ENCODE measurements at places on chromosomes 7 and 10. TPM values are rescaled to one million over a fixed set of nuclear protein-coding genes. Genes with fewer than 3 reads are reported as not detected.

- no peak overlapping the region for H3K4me3 ChIP-seq
- H3K4me1 ChIP-seq, result peaks cover 19% of the 10 kb centered on the region
- H3K27me3 ChIP-seq, result no peaks in the 10 kb centered on the region
- no peak for DNase-seq
- H3K36me3 ChIP-seq, result no peaks in the 10 kb centered on the region
Observed at GRCh38 chr10:78975926-78976325, 92.8 kb upstream of the ZMIZ1 start.

DNA sequence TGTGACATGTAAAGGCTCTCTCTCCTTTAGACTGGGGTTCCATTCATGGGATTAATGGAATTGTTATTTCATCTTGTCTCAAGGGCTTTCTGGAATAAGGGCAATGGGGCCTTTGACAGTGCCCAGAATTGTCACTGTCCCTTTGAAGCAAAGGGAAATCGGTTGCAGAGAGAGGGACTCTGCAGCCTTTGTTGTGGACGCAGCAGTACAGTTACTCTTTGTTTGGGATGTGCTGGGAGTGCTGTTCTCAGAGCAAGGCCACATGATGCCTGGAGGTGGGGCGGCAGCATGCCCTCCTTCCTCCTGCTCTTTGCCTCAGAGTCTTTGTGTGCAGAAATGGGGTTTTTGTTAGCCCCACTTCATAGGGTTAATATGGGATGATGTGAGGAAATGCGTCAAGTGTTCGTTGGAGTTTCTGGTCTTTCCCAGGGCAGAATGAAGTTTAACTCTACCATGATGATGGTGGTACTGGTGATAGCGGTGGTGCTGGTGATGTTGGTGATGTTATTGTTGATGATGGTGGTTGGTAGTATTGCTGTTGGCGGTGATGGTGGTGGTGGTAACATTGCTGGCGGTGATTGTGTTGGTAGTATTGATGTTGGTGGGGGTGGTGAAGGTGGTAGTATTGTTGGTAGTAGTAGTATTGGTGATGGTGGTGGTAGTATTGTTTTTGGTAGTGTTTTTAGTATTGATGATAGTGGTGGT lies 45.3 kb downstream of the DOCK1 start:
- H3K4me1 ChIP-seq, result no peaks in the 10 kb centered on the region
- H3K27me3 ChIP-seq, result no peaks in the 10 kb centered on the region
- H3K27ac ChIP-seq, result no peak overlapping the region
- H3K4me3 ChIP-seq, result no peak overlapping the region
- DNase-seq, result no peak

GRCh38 chr10:3195286-3195685 lies 22.7 kb upstream of the PITRM1 start:
- peaks cover 25% of the 10 kb centered on the region for H3K4me1 ChIP-seq
- no peak overlapping the region for H3K27ac ChIP-seq
- no peak for DNase-seq

DNA sequence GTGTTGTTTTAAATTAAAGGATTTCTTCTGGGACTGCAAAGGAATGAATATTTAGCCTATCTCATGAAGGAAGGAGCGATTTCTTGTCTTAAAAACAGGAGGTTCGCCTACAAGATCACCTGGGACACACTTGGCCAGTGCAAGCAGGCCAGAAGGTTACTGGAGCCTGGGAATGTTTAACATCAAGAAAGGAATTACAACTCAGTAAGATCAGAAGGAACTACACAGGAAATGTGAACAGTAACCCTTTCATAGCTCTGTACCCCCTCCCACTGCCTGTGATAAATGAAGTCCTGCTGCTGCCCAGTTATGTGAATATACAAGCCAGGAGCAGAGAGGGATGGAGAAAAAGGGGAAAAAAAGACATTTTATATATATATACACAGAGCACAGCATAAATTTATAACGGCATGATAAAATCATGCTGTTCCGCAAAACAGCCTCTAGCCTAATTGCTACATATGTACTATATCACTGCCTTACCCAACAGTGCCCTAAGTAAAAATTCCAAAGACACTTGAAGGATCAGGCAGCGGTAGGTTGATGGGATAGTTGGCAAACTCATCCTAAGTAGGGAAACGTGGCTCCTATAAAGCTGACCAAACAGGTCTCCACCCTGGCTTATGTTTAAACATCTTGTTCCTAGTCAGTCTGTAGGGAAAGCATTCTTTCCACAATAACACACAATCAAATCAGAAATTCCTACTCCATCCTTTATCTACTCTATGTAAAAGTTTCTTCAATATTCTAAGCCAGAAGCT lies 63.8 kb downstream of the ZNF438 start:
- no peaks in the 10 kb centered on the region for H3K36me3 ChIP-seq
- no peaks in the 10 kb centered on the region for H3K27me3 ChIP-seq
- H3K4me1 ChIP-seq, result no peaks in the 10 kb centered on the region
- no peak overlapping the region for H3K27ac ChIP-seq
- H3K4me3 ChIP-seq, result no peak overlapping the region

DNA sequence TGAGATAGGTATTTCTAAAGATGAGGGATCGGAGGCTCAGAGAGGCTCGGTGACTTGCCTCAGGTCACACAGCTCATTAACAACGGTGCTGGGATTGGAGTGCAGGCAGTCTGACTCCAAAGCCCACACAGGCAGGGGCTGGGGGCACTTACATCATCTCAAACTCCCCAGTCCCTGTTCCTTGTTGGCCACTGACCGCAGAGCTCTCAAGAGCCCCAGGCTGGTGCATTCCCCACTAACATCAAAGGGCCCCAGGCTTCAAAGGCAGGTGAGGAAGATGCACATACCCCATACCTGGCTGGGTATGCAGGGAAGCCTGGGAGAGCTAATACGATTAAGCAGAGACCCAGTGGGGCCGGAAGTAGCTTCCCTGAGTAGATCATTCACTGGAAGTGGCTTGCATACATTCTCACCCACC lies 13.7 kb upstream of the NODAL start:
- no peak overlapping the region for H3K27ac ChIP-seq
- no peak overlapping the region for H3K4me3 ChIP-seq
- no peaks in the 10 kb centered on the region for H3K36me3 ChIP-seq
- H3K4me1 ChIP-seq, result peaks cover 12% of the 10 kb centered on the region

GRCh38 chr7:17046259-17046658 lies 164.5 kb upstream of the AGR3 start:
- no peak overlapping the region for H3K27ac ChIP-seq
- DNase-seq, result no peak
- H3K36me3 ChIP-seq, result no peaks in the 10 kb centered on the region
- H3K4me1 ChIP-seq, result peaks cover 3% of the 10 kb centered on the region
- no peak overlapping the region for H3K4me3 ChIP-seq
- H3K27me3 ChIP-seq, result no peaks in the 10 kb centered on the region

GRCh38 chr7:127770885-127771284 lies 118.9 kb downstream of the SND1 start:
- H3K27ac ChIP-seq, result no peak overlapping the region
- H3K27me3 ChIP-seq, result no peaks in the 10 kb centered on the region
- no peaks in the 10 kb centered on the region for H3K4me1 ChIP-seq
- no peaks in the 10 kb centered on the region for H3K36me3 ChIP-seq

DNA sequence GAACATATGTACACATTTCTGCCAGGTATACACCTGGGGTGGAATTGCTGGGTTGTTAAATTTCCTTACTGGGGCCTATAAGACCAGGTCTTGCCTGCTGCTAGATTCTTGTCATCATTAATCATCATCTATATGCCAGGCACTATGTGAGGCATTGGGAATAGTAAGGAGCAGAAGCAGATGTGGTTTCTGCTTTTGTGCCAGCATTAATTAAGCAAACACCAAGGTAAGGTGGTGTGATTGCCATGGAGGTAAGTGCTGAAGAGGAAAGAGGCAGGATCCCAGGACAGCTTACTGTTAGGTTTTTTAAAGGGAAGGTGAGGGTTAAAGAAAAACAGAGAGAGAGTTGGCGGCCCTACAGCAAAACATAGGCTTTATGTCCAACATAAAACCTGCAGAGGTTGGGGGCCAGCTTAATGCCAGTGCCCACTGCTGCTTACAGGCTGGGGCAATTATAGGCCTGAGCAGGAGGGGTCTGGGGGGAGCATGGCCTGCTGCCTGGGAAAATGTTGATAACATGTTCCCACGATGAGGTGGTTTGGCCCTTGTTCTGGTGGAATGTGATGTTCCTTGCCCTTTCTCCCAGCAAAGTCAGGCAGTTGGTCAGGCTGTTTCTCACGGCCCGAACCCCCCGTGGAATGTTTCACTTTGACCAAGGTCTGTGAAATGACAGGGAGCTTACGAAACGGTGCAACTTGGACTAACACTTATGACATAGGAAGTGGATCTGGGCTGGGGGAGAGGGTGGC lies 93.9 kb downstream of the RBM20 start:
- no peaks in the 10 kb centered on the region for H3K27me3 ChIP-seq
- no peak overlapping the region for H3K27ac ChIP-seq
- no peak overlapping the region for H3K4me3 ChIP-seq
- H3K4me1 ChIP-seq, result peaks cover 31% of the 10 kb centered on the region

GRCh38 chr7:123220396-123220795 lies 20.6 kb upstream of the SLC13A1 start:
- H3K4me1 ChIP-seq, result no peaks in the 10 kb centered on the region
- no peak overlapping the region for H3K27ac ChIP-seq
- no peaks in the 10 kb centered on the region for H3K36me3 ChIP-seq
- H3K4me3 ChIP-seq, result no peak overlapping the region
- H3K27me3 ChIP-seq, result no peaks in the 10 kb centered on the region
- DNase-seq, result no peak

DNA sequence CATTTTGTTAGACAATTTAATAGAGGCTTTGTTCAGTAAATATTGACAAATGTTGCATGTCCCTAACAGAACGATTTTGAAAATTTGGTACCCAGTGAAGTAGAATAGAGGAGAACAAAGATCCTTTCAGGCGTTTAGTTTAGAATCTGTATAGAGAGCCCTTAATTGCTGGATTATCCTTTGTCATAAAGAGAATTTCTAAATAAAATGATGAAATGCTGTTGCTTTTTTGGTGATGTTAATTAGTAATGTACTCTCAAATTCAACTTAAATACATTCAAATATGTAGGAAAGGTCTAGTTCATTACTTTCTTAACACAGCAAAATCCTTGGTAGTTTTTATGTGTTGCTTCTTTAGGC lies 1.2 kb downstream of the LUC7L2 start:
- H3K4me1 ChIP-seq, result peaks cover 25% of the 10 kb centered on the region
- no peaks in the 10 kb centered on the region for H3K27me3 ChIP-seq
- peak overlapping the region; percentile 98 for H3K27ac ChIP-seq
- no peak for DNase-seq

DNA sequence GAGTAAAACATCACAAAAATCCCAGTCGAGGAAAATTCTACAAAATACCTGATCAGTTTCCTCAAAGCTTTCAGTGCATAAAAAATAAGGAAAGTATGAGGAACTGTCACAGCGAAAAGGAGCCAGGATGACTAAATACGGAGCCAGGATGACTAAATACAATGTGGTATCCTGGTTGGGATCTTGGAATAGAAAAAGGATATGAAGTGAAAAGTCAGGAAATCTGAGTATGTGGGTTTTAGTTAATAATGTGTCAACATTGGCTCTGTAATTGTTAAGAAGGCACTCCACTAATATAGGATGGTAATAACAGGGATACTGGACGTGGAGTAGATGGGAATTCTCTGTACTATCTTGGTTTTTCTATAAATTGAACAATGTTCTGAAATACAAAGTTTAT lies 175.5 kb downstream of the SUGCT start:
- no peak for DNase-seq
- H3K27me3 ChIP-seq, result no peaks in the 10 kb centered on the region
- no peak overlapping the region for H3K27ac ChIP-seq
- no peaks in the 10 kb centered on the region for H3K36me3 ChIP-seq
- H3K4me3 ChIP-seq, result no peak overlapping the region
- H3K4me1 ChIP-seq, result no peaks in the 10 kb centered on the region

GRCh38 chr7:19213746-19214145 lies 68.5 kb upstream of the FERD3L start:
- H3K4me3 ChIP-seq, result no peak overlapping the region
- no peak for DNase-seq
- no peaks in the 10 kb centered on the region for H3K4me1 ChIP-seq
- no peaks in the 10 kb centered on the region for H3K27me3 ChIP-seq

- no peak for DNase-seq
- no peaks in the 10 kb centered on the region for H3K27me3 ChIP-seq
- no peak overlapping the region for H3K4me3 ChIP-seq
- no peak overlapping the region for H3K27ac ChIP-seq
- no peaks in the 10 kb centered on the region for H3K36me3 ChIP-seq
Observed at GRCh38 chr10:44647877-44648542, 263.1 kb upstream of the CXCL12 start.

GRCh38 chr7:105759670-105760550 lies 116.5 kb downstream of the ATXN7L1 start:
- no peak overlapping the region for H3K27ac ChIP-seq
- no peaks in the 10 kb centered on the region for H3K36me3 ChIP-seq

GRCh38 chr10:62926407-62926806 lies 110.2 kb upstream of the EGR2 start:
- no peak overlapping the region for H3K4me3 ChIP-seq
- H3K36me3 ChIP-seq, result no peaks in the 10 kb centered on the region
- H3K4me1 ChIP-seq, result no peaks in the 10 kb centered on the region
- no peak overlapping the region for H3K27ac ChIP-seq

DNA2 gene
- 3.7 TPM for total RNA-seq

DNAJB9 gene
- total RNA-seq, result 66.5 TPM

TM9SF3 gene
- 92.7 TPM for total RNA-seq

MRC1 gene
- 0.08 TPM for total RNA-seq

OR6V1 gene
- total RNA-seq, result not detected

CTBP2 gene
- total RNA-seq, result 0.17 TPM

IFIT1B gene
- total RNA-seq, result 0.14 TPM

LIPJ gene
- not detected for total RNA-seq
